ENCODE measurements at places on chromosomes 1 and 21.

GRCh38 chr1:25808481-25809244, 8.7 kb downstream of the SELENON start:
- no peak for DNase-seq

GRCh38 chr1:30770150-30770549, 12.6 kb upstream of the LAPTM5 start:
- no peak for DNase-seq

DNA sequence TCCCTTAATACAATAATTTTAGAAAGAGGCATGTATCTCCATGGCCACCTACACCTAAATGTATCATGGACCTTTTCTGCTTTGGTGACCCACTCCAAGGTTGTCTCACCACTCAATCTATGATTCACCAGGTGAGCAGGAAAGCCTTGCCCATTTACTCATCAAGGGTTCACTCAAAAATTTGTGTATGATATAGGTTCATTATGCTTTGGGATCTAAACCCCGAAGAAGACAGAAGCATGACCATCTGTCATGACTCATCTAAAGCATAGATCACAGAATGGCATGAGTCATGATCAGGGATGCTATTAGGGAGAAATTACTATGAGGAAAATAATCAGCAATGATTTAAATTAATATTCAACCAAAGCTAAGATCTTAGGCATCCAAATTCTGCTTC, 38.5 kb downstream of the PYHIN1 start:
- DNase-seq: no peak

GRCh38 chr1:39690794-39691382, 345 bp downstream of the HPCAL4 start:
- no peak for DNase-seq

- no peak for DNase-seq
Observed at GRCh38 chr1:66954208-66954607, 29.4 kb downstream of the MIER1 start.

DNA sequence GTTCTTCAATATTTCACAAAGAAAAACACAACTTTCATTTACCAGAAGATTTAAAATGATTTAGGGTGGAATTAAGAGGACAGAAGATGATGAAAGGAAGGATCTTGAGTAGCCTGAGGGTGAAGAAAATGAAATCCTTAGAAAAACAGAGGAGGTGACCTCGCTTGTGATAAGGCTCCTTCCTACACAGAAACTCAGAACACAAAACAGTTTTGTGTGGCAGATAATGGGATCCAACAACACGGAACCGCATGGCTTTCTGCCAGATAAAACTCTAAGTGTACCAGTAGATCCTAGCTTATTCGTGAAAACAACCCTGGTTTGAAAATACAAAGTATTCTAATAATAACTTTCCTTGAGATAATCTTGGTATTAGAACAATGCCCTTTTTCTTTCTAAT, 74.0 kb upstream of the EXO1 start:
- DNase-seq: no peak

- no peak for DNase-seq
Observed at GRCh38 chr1:46723901-46724300, 5.0 kb upstream of the EFCAB14 start.
